ENCODE measurements at places on chromosomes 1 and 21.

DNA sequence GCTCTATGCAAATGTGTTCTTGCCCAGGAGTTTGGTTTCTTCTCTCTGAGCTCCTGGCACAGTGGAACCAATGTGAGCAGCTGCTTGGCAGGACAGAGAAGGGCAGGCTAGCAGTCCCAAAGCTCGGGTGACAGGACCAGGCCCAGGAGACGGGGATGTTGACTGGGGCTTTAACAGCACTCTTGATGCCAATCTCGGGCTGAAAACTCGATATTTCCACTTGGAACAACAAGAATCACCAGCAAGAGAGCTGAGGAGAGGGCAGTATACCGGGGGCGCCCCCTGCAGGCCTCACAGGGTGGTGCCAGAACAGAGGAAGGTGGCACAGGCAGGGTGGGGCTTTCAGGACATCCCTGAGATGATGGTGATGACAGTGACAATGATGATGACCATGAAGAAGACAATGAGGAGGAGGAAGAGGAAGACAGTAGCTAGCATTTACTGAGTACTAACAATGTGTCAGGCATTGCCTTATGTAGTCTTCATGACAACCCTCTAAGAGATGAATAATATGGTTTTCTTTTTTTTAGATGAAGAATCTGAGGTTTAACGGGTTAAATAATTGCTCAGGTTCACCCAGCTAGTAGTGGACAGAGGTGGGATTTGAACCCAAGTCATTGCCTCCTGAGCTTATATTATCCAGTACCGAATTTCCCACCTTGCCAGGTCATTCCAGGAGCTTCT is 2.7 kb upstream of the KCNJ9 start:
- DNase-seq = no peak

DNA sequence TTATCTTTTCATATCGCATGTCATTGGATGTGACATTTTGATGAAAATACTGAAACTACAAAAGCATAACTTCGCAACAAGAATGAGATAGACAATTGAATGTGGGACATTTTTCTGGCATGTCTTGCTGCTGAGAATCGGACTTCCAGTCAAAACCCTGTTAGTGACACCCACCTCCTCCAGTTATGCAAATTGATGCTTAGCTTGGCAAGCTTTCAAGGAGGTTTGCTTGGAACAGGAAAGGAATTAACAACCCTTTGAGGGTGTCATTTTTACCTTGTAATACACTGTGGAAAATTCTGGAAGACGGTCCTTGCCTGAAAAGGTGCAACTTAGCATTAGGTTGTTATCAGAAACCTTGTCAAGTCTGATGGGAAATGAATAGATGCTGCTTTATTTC is 38.8 kb upstream of the FAM3B start:
- no peak for DNase-seq

DNA sequence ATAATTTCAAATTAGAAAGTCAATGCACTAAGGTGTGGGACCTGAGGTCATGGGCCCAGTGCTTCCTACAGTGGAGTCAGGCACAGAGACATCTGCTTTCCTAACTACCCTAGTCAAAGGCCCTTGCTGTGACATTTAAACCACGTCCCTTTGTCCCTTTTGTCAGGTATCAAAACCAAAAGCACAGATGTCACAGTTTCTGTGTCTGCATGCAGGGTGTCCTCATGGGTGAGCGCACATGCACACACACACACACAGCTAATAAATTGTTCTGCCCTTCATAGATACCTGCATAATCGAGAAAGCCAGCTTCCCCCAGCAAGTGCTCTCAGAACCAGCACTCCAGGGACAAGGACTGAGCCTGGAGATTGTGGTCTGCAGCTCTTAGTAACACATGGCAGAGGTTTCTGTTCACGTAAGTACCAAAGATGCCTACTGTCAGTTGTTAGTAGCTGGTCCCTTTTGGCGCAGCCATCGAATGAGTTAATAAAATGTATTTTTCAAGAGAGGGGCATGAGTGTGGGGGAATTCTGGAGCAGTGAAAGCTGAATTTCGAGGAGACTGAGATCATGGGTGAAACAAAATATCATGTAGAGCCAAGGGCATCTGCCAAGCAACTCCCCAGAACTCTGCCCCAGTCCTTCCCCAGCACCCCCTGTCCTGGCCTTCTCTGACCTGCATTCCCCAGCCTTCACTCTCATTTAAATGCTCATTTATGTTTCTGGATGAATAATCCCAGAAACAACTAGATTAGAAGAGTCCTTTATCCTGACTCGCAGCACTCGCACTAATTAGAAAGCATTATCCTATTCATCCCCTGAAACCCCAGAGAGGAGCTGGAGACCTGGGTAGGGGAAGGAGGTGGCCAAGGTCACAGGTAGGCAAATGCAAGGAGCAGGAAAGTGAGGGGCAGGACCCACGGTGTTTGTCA is 25.5 kb downstream of the TNR start:
- DNase-seq = no peak

- no peak for DNase-seq
Measured at GRCh38 chr21:34027721-34028461, 45.5 kb upstream of the MRPS6 start.

- no peak for DNase-seq
Measured at GRCh38 chr1:18526436-18527275, 45.9 kb downstream of the KLHDC7A start.

- no peak for DNase-seq
Measured at GRCh38 chr1:184716158-184716557, 38.5 kb downstream of the EDEM3 start.

DNA sequence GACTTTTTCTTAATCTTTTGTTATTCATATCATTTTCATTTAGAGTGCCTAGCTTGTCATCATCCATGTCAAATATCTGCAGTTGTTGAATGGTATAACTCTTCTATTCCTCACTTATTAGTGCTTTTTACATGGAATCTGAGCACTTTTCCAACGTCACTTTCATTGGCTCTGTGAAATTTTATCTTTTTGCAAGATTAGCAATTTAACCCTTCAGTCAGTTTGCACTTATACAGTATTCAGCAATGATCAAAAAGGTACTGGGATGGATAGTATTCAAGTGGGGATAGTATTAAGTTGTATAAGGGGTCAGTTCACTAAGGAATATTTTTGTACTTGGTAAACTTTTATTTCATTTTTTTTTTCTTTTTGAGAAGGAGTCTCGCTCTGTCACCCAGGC is 150.0 kb downstream of the RASAL2 start:
- DNase-seq = no peak

GRCh38 chr1:82258887-82259286 is 458.2 kb downstream of the ADGRL2 start:
- DNase-seq = no peak

All from stimulated activated CD8-positive, alpha-beta memory T cell treated with anti-CD3 and anti-CD28 coated beads, Interleukin-15, amount 100 ng/mL, for 4 hours (primary cell).